ENCODE measurements at places on chromosomes 12 and 14.

DNA sequence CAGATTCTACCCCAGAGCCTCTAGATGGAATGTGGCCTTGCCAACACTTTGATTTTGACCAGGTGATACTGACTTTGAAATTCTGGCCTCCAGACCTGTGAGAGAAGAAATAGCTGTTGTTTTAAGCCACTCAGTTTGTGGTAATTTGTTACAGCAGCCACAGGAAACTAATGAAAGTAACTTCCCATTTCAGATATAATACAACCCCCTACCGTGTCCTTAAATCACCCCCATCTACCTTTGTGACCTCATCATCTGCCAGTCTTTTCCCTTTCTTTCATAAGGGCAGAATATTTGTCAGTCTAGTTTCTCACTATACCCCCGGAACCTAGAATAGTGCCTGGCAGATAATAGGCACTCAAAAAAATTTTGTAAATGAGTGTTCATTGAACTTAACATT, 39.6 kb downstream of the PPP4R4 start:
- no peak for DNase-seq

- DNase-seq, result peak; percentile 62
Observed at GRCh38 chr12:29241821-29242591, 92.9 kb downstream of the FAR2 start.

- peak; percentile 94 for DNase-seq
Observed at GRCh38 chr12:57836442-57837375, 9.8 kb downstream of the CTDSP2 start.

DNA sequence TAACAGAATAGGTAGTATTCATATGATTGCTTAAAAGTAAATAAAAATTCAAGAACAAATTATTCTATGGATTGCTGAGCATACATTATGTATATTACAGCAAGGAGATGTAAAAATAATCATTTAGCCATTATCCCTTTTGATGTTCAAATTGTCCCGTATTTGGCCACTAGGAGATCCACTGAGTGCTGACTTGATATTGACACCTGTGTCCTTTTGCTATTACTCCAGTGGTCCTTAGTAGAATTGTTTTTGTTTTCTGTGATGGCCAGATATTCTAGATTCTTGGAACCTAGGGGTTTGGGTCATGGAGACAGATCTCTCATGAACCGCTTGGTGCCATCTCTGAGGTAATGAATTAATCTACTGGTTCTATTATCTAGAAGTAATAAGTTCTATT, 16.8 kb downstream of the ERO1A start:
- no peak for DNase-seq

GRCh38 chr14:54606178-54606577, 39.2 kb downstream of the SAMD4A start:
- DNase-seq, result peak; percentile 79

DNA sequence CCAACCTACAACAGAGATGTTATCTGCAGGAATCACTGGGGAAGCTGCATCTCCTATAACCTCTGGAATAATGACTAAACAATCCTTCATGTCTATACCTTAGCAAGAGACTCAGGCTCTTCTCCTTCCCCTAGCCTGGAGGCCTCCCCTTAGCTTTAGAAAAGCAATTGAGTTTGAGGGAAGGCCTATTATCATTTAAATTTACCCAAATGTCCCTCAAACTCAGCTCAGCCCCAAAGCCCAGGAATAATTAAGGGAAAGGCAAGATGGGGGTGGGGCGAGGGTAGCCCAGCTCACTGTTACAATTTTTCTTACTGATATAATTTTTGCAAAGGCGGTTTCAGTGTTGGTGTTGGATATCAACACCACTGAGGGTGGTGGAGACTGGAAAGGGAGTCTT, 151.4 kb upstream of the EEA1 start:
- DNase-seq, result no peak

GRCh38 chr12:59708064-59708463, 112.2 kb downstream of the SLC16A7 start:
- DNase-seq, result peak; percentile 76

GRCh38 chr14:34568803-34569202, 29.3 kb upstream of the EAPP start:
- DNase-seq, result no peak

DNA sequence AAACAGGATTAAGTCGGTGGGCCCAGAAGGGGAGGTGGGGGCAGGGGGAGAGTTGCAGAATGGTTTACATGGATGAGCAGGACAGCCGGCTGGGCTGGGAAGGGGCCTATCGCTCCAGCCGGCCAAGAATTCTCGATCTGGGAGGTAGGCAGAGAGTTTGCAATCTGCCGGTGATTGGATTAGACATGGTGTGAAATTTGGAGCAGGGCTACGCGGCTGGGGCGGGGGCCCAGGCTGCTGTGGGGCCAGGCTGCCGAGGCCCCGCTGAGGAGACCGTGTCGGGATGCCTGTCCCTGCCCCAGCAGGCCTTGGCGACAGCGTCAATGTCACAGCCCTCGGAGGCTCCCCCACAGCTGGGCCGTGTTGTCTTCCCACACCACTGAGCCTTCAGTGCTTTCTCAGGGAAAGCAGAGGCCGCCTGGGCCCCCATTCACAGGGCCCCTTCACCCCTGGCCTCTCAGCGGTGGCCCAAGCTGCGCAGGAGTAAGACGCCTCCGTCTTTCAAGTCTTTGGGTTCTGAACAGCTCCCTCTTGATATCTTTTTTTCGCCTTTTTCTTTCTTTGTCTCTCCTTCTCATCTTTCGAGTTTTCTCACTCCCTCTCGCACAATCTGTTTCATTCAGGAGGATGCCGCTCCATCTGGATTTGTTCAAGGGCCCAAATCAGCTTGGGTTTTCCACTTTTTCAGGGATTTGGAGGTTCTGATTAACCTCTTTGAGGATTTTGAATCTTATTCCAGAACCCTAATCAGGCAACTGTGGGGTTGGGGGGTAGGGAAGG, 117.5 kb upstream of the PARP11 start:
- no peak for DNase-seq

- DNase-seq, result no peak
Observed at GRCh38 chr14:102164965-102165364, 25.3 kb downstream of the WDR20 start.

DNA sequence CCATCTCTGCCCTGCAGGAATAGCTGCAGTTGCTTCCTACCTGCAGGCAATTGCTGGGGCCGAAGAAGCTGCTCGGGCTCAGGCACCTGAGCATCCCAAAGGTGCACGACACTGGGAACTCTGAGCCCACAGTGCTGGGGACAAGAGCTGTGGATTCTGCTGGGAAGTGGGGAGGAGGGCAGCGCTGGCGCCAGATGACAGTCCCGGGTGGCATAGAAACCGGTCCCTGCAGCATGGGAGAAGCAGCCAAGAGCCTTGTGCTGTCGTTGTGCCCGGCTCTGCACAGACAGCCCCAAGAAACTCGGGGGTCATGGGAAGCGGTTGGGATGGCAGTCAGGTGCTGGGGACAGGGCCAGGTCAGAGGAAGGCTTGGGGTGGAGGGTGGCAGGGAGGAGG, 529 bp downstream of the LRTM2 start:
- no peak for DNase-seq

DNA sequence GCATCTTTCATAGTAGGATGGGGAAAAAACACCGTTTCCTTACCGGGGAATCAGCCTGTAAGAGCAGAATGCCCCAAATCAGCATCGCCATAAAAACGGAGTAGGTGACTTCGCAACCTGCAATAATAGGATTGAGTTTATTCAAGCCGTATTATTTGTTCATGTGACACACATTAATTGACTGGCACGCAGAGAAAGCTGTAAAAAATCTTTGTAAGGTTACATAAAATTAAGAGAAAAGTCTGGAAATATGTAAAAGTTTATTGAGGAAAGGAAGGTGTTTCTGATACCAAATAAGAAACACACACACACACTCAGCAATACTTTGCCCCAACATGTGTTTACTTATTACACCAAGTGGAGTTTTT, 628 bp upstream of the CAPRIN2 start:
- no peak for DNase-seq

DNA sequence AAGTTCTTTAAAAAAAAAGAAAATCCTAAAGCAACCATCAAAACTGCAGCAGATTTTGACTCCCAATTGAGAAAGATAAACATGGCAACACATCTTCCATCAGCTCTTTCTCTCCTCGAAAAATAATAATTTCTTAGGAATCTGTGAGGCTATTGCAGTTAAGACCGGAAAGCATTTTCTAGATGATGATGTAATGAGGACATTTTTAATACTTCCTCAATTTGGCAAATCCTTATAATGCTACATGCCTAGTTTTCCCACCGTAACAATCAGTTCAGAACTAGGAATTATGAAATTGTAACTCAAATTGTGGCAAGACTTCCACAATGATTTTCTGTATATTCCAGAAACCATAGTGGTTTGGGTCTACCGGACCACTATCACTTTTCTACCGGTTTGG, 180.9 kb upstream of the PDE3A start:
- DNase-seq, result no peak

GRCh38 chr12:93102744-93103143, 173.6 kb upstream of the EEA1 start:
- DNase-seq, result no peak

DNA sequence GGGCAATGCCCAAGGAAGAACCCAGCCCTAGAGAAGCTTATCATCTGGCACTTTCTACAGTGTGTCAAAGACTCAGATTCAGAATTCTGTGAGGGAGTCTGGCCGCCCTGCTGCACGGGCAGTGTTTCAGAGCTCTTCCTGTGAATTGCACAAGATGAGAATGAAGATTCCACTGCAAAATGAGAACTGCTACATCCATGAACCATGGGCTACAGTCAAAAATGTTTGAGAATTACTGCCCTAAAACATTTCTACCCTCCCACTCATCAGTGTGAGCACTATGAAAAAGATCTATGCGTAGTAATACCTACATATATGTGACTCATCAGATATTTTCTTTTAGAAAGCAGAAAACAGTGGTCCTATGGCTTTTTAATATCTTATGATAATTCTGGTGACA, 104.0 kb downstream of the STAB2 start:
- DNase-seq, result no peak

DNA sequence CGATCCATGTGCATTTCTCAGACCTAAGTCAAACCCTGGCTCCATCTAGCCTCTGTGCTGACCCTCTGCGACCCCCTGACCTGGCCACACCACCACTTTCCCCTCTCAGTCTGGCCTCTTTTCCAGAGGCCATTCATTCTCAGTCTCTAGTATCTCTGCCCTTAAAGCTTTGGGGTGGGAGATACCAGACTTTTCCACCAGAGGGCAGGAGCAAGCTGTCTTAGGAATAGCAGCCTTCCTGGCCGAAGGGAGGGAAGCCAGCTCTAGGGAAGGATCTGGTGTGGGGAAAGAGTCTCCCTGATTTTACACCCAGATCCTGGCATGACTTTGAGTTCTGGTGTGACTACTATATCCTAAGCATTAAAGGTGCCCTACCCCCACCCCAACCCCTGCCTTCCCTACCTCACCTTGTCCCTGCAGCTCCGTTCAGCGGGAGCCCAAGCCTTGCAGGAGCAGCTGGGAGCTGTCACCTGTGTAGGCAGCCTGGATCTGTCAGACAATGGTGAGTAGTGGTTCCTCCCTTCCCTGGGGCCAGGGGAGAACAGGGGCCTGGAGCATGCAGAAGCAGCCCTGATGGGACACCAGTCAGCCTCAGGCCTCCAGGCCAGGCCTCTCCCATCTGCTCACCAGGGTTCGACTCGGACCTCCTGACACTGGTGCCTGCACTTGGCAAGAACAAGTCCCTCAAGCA, 6.6 kb downstream of the CARMIL3 start:
- peak; percentile 68 for DNase-seq

GRCh38 chr12:62732861-62733427, 202.0 kb downstream of the PPM1H start:
- DNase-seq, result peak; percentile 81

DNA sequence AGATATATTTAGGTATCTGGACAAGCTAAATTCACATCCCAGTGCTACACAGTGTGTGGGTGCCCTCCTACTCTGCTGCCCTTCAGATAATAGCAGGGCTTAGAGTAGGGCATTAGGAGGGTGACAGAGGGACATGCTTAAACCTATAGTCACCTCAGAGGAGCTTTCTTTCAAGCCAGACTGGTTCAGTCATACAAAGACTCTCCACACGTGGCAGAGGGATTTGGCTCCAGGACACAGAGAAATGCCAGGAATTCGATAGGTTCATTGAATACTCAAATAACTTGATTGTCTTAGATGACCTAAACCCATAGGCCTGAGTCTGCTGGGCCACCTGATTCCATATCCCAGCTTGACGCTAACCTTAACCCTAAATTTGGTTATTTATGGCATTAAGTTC, 163.5 kb downstream of the TPH2 start:
- no peak for DNase-seq

GRCh38 chr12:10554756-10555481, 49.2 kb downstream of the EIF2S3B start:
- DNase-seq, result no peak

DNA sequence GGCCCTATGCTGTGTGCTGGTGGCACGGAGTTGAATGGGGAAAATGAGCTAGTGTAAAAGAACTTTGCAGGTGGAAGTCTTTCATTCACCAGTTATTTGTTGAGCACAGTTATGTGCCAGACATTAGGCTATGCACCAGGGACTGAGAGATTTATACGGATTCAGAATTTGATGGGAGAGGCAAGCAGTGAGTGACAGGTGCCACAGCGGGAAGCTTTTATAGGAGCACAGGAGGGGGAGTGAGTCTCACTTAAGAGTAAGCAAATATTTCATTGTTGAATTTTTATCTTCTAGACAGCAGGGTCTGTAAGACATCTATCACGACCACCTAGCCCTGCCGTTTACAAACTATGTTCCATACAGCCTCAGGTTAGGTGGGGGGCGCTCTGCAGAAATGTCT, 320.6 kb downstream of the SNAPC1 start:
- DNase-seq, result no peak

- DNase-seq, result no peak
Observed at GRCh38 chr12:7129287-7129871, 690 bp upstream of the RBP5 start.

All from fibroblast of skin of right quadriceps (primary cell).